ENCODE measurements at places on chromosomes 3 and 15.

- DNase-seq = no peak
Measured at GRCh38 chr3:84108442-84108971, 850.3 kb upstream of the CADM2 start.

GRCh38 chr3:77186728-77187127, 146.8 kb downstream of the ROBO2 start:
- no peak for DNase-seq

DNA sequence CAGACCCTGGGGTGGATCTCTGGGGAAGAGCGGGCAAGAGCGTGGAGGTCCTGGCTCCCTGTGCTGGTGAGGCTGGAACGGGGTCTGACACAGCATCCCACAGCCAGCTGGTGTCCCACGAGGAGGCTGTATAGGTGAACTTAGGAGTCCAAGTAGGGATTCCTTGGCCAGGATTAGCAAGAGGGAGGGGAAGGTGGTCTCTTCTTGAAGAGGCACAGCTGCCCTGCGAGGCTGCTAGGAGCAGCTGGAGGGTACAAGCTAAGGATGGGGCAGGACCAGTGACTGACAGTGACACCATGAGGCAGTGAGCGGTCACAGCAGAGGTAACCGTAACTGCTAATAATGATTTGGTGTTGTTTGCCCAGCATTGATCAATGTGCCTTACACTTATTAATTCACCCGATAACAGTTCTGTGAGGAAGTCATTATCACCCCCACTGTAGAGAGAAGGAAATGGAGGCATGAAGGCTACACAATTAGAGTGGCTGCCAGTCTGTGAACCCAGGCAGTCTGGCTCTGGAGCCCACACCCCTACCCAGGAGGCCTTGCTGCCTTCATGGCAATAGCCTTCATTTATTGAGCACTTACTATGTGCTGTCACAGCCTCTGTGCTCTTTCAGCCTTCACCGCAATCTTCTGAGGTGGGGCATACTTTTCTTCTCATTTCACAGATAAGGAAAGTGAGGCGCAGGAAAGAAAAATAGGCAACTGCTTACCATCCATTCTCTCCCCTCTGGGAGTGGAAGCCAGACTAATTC, 59.4 kb downstream of the TMEM44 start:
- no peak for DNase-seq

DNA sequence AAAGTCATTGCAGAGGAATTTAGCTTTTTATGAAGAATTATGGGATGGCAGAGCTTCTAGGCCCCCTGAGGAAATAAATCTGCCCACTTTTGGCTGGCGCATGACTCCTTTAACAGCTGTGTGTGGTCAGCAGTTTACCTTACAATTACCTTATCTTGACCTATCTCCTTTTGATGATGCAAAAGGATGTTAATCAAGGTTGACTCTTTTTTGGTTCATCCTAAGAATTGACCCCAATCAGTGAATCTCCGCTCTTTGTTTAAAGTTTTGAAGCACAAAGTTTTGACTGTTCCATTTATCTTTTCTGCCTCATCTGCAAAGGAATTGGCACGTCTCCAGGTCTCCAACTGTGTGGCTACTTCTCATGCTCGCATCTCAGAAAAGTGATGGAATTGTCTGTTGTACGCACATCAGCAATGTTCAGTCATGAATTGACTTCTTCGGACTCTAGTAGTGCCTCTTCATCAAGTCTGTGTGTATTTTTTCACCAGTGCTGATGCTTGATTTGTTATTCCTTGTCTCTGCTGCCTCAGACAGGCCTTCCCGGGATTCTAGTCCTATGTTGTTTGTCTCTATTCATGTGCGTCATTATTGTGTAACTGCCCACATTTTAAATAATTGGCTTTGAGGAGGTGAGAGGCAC, 196.2 kb upstream of the CFAP20DC start:
- no peak for DNase-seq

- no peak for DNase-seq
Measured at GRCh38 chr15:83285284-83285978, 967 bp upstream of the BNC1 start.

- no peak for DNase-seq
Measured at GRCh38 chr15:64275934-64276333, 80.0 kb downstream of the CSNK1G1 start.

GRCh38 chr3:12624056-12624455, 39.9 kb downstream of the RAF1 start:
- DNase-seq = no peak

DNA sequence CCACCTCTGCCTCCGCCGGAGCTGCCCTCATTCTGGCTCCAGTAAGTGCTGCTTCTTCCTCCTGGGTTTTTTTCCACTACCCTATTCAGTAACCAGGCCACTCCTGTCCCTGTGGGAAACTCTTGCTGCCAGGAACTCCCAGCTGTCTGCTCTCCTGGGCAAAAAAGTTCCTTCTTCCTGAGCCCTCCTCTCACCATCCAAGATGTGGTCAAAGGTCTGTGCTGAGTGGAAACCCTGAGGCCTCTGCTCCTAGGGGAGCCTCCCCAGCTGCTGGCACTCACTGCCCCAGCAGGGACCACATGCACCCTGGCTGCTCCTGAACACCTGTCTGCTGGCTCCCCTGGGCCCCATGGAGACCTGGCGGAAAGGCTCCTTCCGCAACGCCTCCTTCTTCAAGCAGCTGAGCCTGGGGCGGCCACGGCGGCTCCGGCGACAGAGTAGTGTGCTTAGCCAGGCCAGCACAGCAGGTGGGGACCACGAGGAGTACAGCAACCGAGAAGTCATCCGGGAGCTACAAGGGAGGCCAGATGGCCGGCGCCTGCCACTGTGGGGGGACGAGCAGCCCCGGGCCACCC, 454 bp downstream of the C15orf62 start:
- no peak for DNase-seq

DNA sequence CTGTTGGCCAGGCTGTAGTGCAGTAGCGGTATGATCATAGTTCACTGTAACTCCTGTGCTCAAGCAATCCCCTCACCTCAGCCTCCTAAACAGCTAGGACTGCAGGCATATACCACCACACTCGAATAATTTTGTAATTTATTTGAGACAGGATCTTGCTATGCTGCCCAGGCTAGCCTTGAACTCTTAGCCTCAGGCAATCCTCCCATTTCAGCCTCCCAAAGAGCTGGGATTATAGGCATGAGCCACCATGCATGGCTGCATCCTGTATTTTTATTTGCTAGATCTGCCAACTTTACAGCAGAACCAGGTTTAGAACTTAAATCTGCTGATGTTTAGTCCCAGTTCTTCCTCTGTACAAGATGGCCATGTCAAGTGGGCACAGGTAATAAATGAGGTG, 69.6 kb downstream of the ERC2 start:
- no peak for DNase-seq

- no peak for DNase-seq
Measured at GRCh38 chr15:94829887-94830884, 598.8 kb downstream of the MCTP2 start.

- DNase-seq = no peak
Measured at GRCh38 chr3:195173657-195174056, 97.3 kb downstream of the XXYLT1 start.

- no peak for DNase-seq
Measured at GRCh38 chr3:113174801-113175485, 36.4 kb upstream of the BOC start.
